Stimulated activated CD4-positive, alpha-beta T cell treated with anti-CD3 and anti-CD28 coated beads, Interleukin-1b, Interleukin-23, amount 100 ng/mL, for 1 hour (primary cell): ENCODE measurements at places on chromosomes 3 and 15.

GRCh38 chr3:111134302-111134701, 62.7 kb downstream of the NECTIN3 start:
- no peak for DNase-seq

DNA sequence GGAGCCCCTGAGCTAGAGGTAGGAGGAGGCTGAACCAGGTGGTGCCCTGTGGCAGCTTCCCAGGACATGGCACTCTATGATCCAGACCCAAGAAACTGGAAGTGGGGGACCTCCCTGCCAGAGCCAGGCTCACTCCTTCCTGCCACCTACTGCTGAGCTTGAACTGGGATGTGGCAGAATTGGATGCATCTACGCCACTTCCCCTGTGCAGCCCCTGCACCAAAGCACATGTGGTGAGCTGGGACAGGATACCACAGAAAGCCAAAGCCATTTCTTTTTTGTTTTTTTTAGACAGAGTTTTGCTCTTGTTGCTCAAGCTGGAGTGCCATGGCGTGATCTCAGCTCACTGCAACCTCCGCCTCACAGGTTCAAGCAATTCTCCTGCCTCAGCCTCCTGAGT, 518.0 kb upstream of the PPP2R3A start:
- DNase-seq, result no peak

DNA sequence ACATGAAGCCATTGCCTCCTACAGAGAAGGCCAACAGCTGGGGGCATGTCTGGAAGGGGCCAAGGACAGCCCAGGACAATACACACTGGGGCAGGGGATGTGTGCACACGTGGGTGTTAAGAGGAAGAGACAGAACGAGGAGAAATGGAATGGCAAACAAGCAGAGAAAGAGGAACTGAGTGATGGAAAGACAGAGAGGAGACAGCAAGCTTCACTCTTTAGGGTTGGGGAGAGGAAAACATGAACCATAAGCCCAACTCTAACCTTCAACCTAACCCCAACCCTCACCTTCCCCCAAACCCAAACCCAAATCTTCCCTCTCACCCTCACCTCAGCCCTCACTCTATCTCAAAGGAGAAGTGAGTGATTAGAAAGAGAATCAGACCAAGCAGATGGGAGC, 11.9 kb upstream of the PARL start:
- no peak for DNase-seq

DNA sequence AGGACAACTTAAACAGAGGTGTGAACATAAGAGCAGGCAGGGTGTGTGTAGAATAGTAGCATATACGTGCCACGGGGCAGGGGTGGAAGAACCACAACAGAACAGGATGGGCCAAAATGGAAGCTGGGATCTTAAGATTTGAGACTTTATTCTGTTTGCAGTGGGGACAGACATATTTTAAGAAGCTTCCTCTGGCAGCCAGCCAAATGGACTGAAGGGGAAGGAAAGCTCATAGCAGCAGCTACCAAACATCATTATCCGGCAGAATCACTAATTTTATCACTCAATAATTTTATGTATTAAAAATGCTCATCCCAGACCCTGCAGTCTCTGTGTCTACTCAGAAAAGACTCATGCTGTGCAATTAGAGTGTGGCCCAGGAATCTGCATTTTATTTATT, 130.9 kb upstream of the CTDSPL start:
- no peak for DNase-seq

- DNase-seq, result no peak
Observed at GRCh38 chr15:69855258-69856000, 242.3 kb downstream of the TLE3 start.

- DNase-seq, result no peak
Observed at GRCh38 chr15:90955624-90956273, 1.1 kb downstream of the RCCD1 start.

GRCh38 chr3:32495609-32496008, 7.0 kb downstream of the CMTM6 start:
- DNase-seq, result no peak

GRCh38 chr3:10370429-10370828, 49.5 kb upstream of the SEC13 start:
- no peak for DNase-seq

GRCh38 chr3:125512135-125512920, 7.7 kb downstream of the SNX4 start:
- no peak for DNase-seq

GRCh38 chr3:113908133-113908532, 39.7 kb upstream of the ZDHHC23 start:
- DNase-seq, result no peak

GRCh38 chr15:33021806-33022389, 172.6 kb downstream of the FMN1 start:
- no peak for DNase-seq

- no peak for DNase-seq
Observed at GRCh38 chr3:39184081-39184967, 8.1 kb downstream of the XIRP1 start.

GRCh38 chr3:47716656-47717055, 65.0 kb downstream of the SMARCC1 start:
- no peak for DNase-seq
